MCF 10A (cell line): ENCODE measurements at places on chromosomes 16 and 17.

DNA sequence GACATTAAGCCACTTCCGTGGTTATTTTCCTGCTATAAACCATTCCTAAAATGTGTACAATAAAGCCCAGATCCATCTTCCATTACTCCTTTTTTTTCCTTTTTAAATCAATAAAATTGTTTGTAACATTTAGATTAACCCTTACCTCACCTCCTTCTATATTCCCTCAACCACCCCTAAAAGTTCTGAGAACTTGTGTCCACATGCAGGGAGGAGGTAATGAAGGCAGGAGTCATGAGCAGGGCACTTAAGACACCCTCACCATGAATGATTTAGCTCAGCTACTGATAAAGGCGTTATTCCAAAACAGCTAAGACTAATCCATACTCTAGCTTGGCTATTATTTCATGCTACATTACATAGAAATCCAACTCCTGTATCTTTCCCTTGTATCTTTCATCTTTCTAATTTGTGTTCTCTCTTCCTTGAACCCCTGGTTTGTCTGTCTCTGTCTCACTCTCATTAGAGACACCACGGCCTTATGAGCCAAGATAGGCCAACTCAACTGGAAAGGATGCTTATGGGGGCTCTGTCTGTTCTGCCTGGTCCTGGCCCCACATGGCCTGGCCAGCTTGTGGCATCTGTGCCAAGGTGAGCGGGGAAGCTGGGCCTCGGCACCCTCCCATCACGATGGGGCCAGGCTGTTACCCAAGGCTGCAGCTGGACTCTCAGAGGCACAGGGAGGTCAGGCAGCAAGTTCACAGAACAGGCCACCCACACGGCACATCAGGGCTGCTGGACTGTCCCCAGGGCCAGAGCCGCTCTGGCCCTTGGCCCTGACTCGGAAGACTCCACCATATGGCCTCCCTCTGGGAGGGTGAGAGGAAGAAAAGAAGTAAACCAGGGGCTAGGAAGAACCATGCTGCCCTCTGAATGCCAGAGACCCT lies 294.4 kb downstream of the SOX9 start:
- no peak for DNase-seq

GRCh38 chr16:48352648-48353390 lies 32.4 kb downstream of the SIAH1 start:
- DNase-seq = no peak

DNA sequence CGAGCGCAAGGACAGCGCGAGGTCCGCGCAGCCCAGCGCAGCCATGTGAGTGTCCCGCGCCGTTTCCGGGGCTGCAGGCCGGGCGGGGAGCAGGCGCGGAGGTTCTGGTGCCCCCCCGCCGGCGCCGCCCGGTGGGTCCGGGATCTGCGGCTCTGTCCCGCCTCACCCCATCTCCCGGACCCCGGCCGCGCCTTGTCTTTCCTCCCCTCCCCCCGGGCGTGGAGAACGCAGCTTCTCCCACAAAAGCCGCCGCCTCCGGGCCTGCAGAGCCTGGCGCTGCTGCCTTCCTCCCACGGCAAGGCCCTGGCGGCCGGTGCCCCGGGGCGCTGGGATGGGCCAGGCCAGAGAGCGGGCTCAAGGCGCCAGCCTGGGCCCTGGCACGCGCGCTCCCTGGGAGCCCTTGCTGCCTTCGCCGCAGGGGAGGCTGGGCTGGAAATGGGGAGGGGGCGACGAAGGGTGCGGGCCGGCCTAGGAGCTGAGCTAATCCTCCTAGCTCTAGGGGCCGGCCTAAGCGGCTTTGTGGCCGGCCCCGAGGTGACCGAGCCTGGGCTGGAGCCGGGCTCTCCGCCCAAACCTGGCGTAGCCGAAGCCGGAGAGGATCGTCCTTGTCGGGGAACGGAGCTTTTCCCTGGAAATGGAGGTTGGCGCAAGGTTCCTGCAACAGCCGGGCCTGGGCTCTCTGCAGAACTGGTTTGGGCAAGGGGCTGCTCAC lies 397 bp downstream of the RIPOR1 start:
- DNase-seq = peak; percentile 57

DNA sequence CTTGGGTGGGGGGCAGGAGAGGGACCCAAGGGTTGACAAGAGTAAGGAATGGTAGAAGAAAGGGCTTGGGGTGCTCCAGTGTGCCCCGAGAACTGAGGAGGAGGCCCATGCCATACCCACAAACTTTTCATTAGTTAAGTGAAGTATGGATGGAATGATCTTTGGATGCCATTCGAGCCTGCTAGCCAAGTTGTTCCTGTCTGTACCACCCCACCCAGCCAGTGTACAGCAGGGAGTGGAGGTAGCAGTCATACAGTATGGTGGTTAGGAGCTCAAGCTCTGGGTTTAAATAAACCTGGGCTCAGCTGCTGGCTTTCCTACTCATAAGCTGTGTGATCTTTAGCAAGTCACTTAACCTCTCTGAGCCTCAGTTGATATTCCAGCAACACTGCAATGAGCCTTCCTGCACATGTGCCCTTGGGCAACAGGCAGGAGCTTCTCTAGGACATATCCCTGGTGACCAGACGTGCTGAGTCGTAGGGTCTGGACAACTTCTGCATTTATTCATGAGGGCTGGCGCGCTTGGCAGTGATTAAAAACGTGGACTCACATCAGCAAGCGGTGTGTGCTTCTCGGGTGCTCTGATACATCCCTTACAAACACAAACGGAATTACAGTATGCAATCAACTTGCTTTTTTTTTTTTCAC lies 22.9 kb downstream of the ITPRIPL2 start:
- peak; percentile 55 for DNase-seq

- DNase-seq = no peak
Measured at GRCh38 chr16:23564575-23565363, 7.2 kb downstream of the UBFD1 start.

DNA sequence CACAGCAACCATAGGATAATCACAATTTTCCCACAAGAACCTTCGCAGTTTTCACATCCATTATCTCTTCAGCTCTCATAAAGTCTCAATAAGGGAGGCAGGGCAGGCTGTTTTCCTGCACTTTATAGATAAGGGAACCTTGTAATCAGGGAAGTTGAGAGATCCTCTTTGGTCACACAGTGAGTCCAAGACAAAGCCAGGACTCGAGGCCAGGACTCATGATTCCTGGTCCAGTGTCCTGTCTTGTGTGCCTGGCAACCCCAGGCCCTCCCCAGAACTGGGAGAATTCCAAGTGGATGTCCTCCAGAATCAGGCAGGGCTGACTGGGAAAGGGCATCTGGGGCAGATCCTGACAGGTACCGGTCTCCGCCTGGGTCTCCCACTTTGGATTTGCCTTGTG lies 23.1 kb upstream of the PHF12 start:
- DNase-seq = no peak

DNA sequence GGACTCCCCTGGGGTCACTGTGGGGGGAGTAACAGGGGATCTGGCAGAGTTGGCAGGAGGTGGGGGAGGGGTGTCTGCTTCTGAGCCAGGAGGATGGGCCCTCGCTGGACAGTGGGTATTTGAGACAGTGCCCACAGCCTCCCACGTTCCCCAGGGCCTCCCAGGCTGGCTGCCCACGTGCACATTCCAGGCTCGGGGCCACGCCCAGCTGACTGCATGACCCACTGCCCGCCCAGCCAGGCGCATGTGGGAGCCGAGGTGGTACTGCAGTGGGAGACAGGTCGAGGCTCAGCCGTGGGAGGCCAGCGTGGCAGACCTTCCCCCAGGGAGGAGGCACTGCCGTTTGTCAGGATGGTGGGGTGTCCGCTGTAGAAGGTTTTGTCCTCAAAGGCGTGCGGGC lies 38.8 kb downstream of the BAHCC1 start:
- DNase-seq = no peak

GRCh38 chr17:6893382-6894205 lies 62.1 kb upstream of the TEKT1 start:
- no peak for DNase-seq

- no peak for DNase-seq
Measured at GRCh38 chr17:29569245-29569950, 897 bp downstream of the TP53I13 start.

DNA sequence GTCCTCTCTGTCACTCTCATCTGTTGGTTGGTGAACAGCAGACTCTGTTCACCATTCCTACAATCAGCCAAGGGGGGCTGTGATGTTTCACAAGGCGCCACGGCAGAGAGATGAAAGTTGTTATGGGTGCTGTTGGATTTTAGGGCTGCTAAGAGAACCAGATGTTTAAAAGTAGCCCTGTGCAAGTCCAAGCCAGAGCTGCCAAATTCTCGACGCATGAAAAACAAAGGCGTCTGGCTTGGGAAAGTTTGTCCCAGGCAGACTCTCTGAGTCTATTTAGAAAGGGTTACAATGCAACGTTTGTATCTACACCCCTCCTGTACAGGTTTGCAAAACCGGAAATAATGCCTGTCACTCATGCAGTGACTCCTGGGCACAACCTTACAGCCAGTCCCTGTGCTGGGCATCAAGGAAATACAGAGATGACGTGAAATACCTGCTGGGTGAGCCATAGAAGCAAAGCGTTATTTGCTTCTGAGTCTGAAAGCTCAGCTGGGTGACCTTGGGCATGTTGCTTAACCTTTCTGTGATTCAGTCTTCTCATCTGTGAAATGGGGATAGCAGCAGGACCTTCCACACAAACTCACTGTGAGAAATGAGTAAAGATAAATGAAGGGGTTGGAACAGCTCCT lies 74.8 kb downstream of the XYLT1 start:
- DNase-seq = no peak

DNA sequence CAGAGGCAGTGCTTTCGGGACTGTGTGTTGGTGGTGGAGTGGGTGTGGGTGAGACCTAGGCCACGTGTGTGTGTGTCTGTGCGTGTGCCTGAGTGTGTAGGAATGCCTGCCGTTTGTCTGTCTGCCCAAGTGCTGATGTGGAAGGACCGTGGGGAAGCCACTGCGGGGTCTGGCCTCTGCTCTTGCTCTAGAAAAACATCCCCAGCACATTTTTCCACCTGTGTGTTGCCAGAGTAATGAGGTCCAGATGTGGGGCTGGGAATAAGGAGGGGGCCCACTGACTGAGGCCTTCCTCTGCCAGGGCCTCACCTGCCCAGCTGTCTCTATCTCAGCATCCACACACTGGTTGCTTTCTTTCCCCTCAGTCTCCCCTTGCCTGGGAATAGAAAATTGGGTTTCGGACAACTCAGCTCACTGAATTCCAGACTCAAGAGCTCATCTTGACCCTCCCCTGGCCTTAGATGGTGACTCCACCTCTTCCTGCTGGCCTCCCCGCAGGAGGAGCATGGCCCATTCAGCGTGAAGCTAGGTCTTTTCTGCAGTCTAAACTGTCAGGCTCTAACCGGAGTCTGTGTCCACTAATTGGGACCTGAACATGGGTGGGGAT lies 7.6 kb downstream of the SGCA start:
- DNase-seq = no peak

- peak; percentile 94 for DNase-seq
Measured at GRCh38 chr17:72467841-72468653, 347.2 kb downstream of the SOX9 start.

- DNase-seq = peak; percentile 43
Measured at GRCh38 chr17:6749519-6749918, 6.3 kb upstream of the XAF1 start.

- no peak for DNase-seq
Measured at GRCh38 chr17:81073967-81074839, 39.3 kb downstream of the BAIAP2 start.

DNA sequence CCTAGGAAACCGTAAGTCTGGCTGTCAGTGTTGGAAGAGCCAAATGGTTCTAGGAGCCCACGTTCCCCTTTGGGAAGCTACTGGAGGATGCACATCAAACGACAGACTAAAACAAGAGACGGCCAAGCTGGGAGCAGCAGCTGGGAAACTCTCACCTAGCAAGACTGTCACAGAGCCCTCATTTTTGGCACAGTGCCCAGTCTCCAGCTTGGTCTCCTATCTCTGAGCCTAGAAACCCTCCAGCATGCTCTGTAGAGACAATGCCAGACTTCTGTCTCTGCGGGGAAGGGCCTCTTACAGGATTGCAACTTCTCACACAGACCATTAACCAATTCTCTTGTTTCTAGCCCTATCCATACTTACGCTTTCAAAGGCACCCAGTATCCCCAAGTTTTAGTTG lies 23.5 kb downstream of the GTF3C1 start:
- DNase-seq = no peak

DNA sequence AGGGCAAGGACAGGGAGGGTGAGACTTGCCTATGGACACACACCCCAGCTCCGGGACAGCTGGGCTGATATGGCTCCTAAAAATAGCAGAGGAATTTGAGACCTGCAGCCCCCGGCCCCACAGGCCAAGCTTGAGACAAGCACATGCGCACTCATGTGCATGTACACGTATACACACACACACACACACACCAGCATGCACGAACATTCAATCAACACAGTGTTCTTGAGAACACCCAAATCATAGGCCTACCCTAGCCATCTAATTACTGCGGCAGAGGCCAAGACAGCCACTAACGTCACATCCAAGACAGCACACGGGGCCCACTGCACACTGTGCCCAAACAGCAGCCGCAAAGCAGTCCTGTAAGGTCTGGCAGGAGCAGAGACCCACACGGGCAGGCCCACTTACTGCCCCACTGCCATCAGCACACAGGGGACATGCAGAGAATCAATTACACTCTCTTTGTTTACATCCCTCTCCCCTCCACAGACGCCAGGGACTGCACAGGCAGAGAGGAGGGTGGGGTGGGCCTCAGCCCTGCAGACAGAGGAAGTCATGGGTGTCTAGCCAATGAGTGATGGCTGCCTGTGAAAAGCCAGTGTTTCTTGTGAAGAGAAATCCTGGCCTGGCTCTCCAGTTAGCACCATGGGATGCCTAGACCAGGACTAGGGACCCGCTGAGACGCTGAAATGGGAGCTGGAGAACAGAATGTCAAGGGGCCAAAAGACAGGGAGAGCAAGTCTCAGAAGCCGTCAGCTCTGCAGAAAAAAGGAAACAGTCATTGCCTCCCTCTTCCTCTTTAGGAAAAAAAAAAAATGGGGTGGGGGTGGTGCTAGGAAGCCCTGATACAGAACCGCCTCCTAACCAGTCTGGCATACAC lies 39.3 kb downstream of the MYO18A start:
- no peak for DNase-seq

DNA sequence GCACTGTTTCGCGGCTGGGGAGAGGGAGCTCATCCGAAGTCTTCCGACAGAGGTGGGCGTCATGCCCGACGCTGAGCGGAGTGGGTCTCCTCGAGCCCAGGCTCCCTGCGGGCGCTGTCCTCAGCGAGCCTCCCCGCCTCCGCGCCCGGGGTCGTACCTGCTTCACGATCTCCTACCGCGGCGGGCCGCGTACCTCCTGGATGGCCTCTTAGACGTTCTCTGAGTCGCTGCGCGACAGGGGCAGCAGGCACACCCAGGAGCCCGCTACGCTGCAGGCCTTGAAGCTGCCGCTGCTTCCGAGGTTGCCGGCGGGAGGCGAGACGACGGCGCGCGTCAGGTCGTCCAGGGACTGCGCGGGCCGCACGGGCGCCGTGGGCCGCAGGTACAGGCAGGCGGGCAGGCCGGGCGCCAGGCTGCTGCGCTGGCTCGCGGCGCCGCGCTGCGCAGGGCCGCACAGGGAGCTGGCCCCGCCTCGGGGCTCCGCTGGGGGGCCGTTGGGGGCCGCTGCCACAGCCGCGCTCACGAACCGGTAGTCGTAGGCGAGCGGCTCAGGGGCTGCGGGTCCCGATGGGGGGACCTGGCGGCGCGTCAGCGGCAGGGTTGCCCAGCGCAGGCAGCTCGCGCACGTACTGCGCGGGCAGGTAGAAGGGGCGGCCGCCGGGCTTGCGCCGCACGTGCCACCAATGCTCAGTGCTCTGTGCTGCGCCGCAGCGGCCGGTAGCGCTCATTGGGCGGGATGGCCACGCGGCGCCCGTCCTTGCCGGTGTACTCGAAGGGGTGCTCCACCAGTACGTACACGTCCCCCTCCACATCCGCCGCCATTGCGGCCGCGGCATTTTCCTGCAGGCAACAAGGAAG lies 116.4 kb upstream of the SMURF2 start:
- DNase-seq = no peak
